Activated effector memory CD4-positive, alpha-beta T cell treated with Interleukin-2 at 50 U/mL for 16 hours (primary cell): ENCODE measurements at places on chromosomes 3 and 15.

DNA sequence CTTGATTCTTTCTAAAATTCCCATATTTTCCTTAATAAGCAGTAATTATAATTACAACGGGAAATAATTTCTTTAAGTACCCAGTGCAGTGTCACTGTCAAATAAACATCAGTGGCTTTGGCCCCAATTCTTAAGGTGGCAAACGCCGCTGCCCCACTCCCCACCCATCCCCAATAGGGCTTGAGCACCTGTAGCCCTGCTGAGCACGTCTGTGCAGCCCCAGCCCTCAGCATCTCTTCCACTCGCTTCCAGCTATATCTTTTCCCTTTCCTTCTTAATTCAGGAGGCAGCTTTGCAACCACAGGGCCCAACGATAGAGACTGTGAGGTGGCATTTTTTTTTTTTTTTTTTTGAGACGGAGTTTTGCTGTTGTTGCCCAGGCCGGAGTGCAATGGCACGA, 9.0 kb downstream of the PPM1M start:
- DNase-seq = no peak

GRCh38 chr15:48888191-48888590, 10.3 kb downstream of the EID1 start:
- no peak for DNase-seq

- DNase-seq = no peak
Measured at GRCh38 chr3:155853214-155854140, 750 bp downstream of the SLC33A1 start.

DNA sequence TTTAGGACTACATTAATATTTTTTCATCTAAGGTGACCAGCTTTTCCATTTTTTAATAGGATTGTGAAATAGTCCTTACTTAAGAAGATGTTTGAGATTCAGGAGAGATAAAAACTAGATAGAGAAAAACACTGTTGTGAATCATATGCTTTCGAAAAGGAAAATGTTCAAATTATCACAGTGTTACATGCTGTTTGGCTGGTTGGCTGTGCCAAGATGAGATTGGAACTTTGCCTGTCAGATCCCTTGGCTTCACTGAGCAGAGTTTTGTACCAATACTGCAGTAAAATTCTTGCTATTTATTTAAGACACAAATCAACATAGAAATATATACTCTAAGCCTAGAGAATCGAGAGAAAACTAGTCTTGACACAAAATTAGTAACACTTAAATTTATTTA, 117.2 kb downstream of the OXSM start:
- DNase-seq = no peak

DNA sequence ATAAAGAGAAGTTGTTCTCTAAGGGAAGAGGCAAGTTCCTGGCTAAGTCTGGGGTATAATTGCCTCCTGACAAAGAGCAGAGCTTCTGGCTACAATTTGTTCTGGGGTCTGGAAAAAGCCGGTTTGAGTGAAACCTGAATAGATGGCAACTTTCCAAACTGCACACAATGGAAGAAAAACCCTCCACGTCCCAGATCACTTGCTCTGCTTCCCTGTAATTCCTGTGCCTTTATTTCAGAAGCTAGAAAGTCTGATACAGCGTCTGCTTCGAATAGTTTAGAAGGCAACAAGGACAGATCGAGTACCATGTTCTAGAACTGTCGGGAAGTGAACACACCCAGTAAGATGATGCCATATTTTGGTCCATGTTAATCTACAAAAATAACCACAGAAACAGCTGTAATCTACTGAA, 1.6 kb upstream of the WDR82 start:
- DNase-seq = no peak

GRCh38 chr3:51938780-51939425, 2.8 kb downstream of the RRP9 start:
- no peak for DNase-seq

DNA sequence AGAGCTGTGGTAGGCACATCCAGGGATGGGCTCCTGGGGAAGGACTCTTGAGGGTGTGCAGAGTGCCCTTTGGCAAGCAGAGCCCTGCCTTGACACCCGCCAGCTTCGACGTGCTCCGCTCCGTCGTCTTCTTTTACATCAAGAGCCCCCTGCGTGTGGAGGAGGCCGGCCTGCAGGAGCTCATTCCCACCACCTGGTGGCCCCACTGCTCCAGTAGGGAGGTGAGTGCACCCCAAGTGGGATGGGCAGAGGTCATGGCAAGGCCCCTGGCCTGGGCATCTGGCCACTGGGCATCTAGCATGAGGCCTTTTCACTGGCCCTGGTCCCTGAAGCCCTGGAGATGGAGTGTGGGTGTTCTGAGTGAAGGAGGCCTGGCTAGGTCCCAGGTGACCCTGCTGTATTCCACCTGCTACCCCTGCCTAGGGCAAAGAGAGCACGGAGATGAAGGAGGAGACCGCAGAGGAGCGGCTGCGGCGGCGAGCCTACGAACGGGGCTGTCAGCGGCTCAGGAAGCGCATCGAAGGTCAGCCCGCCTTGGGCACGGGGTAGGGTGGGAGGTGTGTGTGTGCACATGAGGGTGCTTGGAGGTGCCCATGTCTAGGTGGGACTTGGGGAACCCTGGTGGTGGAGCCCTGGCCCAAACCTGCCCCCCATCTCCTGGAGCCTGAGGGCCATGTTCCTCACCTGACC, 12.2 kb downstream of the RNF123 start:
- DNase-seq = no peak

DNA sequence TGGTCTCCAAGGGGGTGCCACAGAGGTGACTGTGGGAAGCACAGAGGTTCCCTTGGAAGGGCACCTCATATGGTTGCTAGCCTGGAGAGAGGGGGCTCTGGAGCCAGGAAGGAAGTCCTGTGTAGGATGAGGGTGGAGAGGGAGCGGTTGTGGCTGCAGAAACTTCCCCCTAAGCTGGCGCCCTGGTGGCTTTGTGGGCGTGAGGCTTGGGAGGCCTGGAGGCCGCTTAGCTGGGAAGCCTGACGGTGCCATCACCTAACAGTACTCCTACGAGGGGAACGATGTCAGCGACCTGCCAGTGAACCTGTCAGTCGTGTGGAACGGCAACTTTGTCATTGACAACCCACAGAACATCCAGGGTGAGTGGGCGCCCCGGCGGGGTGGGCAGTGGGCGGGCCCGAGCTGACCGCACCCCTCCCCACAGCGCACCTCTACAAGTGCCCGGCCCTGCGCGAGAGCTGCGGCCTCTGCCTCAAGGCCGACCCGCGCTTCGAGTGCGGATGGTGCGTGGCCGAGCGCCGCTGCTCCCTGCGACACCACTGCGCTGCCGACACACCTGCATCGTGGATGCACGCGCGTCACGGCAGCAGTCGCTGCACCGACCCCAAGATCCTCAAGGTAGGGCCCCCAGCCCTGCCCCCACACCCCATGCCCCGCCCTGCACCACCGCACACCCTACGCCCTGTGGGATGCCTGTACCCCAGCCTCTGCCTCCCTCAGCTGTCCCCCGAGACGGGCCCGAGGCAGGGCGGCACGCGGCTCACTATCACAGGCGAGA, 31.0 kb downstream of the PLXNA1 start:
- no peak for DNase-seq

GRCh38 chr15:68583936-68584755, 5.4 kb downstream of the CORO2B start:
- DNase-seq = no peak

- DNase-seq = no peak
Measured at GRCh38 chr3:67564008-67564407, 90.4 kb downstream of the SUCLG2 start.

DNA sequence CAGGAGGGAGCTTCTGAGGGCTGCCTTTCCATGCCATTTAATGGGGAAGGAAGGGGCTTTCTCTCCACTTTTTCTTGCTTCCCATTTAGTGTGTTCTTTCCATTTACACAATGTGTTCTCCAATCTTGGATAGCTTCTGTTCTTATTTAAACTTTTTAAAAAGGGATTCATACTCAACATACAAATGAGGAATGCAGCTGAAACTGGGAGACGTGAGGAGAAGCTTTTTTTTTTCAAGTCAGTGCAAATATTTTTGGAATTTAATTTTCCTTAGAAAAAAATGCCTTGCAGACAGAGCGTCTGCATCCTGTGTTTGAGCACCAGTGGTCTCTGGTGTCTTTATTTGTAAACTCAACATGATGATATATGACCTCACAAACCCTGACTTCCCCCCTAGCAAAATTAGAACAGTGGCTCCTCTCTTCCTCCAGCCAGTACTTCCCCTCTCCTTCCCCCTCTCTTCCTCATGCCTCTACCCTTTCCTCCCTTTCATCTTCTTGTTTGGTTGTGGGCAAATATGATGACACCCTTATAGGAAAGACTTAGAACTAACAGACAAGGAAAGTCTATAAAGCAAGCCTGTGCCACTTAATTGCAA, 48.1 kb upstream of the PCSK6 start:
- no peak for DNase-seq
